ENCODE measurements at places on chromosomes 16 and 17. TPM values are rescaled to one million over a fixed set of nuclear protein-coding genes. Genes with fewer than 3 reads are reported as not detected.

Gene ARHGAP44
- 2.1 TPM for total RNA-seq

Gene TAC4
- total RNA-seq: not detected

Gene PRKCB
- 0.15 TPM for total RNA-seq

Gene PRDM7
- not detected for total RNA-seq

Gene ESRP2
- not detected for total RNA-seq

Gene LHX1
- not detected for total RNA-seq

Gene SCGB1C2
- not detected for total RNA-seq
